ENCODE measurements at places on chromosomes 5 and 9.

GRCh38 chr9:130766021-130766926 lies 68.8 kb upstream of the ABL1 start:
- DNase-seq, result no peak

DNA sequence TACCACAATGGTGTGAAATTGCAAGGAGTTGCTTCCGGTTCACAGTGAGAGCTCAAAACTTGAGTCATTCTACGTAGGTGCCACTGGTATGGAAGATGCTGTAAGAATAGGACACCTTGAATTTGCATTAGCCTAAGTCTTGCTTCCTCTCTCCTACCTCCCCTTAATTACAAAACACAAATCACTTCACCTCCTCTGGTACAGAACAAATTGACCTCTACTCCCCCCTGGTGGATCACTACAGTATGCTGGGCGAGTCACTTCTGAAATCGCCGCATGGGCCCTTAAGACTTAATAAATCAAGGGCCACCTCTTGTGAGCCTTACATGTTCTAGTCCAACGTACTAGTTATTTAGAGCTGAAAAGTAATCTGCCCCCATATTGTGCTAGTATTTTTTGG lies 145.3 kb upstream of the SMARCA2 start:
- DNase-seq, result no peak

DNA sequence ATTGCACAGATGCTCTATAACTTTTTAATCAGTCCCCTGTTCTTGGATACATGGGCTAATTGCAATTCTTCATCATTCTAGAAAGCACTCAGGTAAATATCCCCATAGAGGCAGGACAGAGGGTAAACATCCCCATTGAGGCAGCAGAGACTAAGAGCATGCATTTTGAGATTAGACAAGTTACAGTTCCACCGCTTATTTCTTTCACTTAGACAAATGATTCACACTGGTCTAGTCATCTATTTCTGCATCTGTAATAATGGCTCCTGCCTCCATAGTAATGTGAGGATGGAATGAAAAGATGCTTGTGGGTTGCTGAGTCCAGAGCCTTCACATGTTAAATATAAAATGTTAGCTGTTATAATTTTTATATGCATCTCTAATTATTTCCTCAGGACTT lies 276.9 kb downstream of the ARHGAP26 start:
- DNase-seq, result no peak

- DNase-seq, result no peak
These were observed 86.6 kb upstream of the ANKH start for GRCh38 chr5:14958188-14958587.

DNA sequence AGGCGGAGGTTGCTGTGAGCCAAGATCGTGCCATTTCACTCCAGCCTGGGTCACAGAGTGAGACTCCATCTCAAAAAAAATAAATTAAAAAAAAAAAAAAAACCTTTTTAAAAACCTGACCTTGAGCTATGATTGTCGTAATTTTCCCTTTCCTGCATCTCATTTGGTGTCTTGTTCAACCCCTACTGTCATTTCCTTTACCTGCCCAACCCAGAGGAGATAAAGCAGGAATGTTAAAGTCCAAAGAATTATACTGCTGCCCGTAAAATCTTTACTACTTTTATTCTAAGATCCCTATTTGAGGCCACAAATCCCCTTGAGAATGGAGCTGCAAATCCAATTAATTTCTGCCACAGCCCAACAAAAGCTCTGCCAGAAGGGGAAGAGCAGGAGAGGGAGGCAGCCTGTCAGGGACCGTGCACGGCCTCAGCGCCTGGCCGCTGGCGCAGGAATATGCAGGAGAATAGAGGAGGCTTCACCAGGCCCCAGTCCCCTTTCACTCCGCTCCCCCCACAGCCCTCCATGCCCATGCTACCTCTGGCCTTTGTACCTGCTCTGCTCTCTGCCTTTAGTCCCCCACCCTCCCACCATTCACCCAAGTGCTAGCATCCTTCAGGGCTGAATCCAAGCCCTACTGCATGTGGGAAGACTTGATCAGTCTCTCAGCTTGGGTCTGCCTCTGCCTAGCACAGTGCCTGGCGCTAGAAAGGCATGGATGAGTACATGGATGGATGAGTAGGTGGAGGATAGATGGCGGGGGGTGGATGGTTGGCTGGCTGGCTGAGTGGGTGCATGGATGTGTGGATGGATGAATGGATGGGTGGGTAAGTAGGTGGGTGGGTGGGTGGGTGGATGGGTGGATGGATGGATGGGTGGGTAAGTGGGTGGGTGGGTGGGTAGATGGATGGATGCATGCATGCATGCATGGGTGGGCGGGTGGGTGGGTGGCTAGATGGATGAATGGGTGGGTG lies 99.8 kb upstream of the SARDH start:
- no peak for DNase-seq

DNA sequence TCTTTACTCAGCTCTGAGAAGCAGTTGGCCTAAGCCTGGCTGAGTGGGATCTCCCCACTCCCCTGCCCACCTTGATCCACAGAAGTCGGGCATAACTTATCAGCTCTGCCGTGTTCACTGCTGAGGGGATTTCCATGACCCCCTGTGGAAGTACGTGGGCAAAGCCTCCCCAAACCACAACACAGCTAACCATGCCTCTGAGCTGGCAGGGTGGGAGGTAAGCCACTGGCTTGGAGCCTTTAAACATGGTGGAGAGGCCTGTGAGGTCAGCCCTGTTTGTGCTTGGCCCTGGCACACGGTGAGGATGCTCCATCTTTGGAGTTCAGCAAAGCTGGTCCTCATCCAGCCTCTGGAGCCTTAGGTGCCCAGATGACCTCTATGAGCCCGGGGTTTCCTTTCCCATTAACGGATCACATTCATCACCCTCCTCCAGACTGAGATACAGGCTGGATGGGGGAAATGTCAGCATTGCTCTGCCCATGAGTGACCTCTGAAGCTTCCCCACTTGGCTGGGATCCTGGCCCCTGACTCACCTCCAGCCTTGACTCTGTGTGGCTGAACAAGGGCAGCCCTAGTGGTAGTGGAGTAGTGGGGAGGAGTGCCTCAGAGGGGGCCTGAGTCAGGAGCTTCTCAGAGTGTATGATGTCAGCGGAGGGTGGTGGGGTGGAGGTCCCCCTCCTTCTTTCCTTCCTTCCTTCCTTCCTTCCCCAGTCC lies 6.2 kb downstream of the PDLIM4 start:
- DNase-seq, result peak; percentile 91

GRCh38 chr5:74105126-74105780 lies 479.3 kb downstream of the ARHGEF28 start:
- DNase-seq, result no peak

DNA sequence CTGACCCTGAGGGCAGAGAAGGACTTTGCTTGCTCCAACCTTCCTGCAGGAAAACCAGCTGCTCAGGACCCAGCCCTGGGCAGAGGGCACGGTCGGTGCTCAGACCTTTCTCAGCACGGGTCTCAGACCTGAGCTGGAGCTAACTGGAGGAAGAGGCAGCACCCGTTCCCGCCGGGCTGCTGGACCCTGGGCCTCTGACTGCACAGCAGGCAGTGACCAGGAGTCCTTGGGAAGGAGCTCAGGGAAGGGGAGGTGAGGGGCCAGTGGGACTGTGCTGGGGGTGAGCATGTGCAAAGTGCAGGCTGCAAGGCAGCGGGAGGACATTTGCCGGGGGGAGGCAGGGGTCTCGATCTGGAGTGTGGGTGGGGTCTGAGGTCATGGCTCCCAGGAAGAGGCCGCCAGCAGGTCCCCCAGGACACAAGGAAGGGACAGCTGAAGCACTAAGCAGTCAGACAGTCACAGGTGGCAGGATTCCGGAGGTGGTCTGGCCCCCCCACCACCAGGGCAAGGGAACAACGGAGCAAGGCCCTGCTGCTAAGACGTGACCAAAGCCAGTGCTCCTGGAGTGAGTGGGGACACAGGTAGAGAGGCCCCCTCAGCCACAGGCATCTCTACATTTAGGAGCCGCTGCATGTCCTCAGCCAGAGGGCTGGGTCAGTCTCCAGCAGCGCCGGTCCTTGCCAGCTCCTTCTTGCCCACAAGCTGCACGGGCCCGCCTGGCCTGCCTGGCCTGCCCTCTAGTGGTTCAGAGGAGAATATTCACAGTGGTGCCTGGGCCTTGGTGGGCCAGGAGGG lies 4.8 kb upstream of the DPM2 start:
- no peak for DNase-seq

DNA sequence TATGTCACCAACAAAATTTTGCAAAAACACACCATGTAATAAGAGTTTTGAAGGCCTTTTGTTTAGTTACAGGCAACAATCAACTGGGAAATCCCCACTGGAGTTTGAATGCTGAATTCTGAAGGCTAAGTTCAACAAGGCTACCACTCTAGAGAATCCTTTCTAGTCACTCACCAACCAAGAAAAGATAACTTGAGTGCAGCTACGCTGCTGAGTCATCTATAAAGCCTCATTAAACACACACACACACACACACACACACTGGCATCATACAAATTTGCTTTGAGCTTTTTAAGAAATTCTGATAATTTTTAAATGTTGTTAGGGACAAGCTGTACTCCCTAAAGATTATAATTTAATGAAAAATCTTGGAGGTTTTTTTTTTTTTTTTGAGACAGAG lies 219.6 kb downstream of the DENND1A start:
- DNase-seq, result no peak

- DNase-seq, result no peak
These were observed 117.7 kb downstream of the SNCAIP start for GRCh38 chr5:122429545-122430318.

DNA sequence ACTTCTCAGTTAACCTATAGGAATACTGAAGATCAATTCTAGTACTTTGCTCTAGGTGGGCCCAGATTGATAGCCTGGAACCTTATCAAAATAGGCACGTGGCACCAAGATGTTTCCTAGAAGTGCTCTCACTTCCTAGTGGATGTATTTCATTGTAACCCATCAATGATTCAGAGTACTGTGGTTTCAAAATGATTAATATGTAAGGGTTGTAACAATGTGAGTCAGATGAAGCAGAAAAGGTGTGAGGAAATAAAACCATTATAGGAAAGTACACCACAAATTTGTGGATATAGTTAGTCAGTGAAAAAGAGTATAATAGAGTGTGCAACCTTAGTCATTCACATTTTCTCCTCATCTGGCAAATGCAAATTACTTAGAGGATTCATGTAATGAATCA lies 177.3 kb upstream of the FST start:
- no peak for DNase-seq

- no peak for DNase-seq
These were observed 20.9 kb upstream of the SPINK14 start for GRCh38 chr5:148147415-148147814.

DNA sequence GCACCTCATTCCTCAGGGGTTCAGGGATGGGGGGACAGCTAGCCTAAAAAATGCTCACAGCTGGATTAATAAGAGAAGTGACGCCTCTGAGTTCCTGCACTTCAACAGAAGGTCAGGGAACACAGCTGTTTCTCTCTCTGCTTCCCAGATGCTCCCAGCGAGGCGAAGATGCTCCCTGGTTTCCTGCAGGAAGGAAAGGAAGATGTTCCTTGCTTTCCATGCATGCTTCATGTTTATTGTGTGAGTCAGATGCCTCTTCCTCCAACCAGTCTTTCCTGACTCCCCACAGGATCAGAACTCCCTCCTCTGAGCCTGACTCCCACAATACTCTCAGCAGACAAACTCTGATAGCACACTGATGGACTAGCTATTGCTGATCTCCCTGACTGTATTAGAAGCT lies 71.9 kb downstream of the MFAP3 start:
- no peak for DNase-seq

DNA sequence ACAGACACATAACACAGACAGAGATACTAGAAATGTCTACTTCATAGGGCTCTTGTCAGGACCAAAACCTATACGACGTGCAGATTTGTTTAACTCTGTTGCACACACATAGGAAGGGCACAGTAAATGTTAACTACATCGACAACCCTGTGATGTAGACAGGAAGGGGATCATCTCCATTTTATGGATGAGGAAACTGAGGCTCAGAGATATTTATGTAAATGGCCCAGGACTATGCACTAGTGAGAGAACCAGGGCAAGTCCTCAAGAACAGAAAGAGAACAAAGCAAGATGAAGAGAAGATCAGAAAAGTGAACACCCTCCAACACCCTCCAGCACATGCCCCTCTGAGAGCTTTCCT lies 36.3 kb downstream of the PCDHAC2 start:
- no peak for DNase-seq

GRCh38 chr5:113057557-113057984 lies 81.0 kb downstream of the DCP2 start:
- peak; percentile 79 for DNase-seq

DNA sequence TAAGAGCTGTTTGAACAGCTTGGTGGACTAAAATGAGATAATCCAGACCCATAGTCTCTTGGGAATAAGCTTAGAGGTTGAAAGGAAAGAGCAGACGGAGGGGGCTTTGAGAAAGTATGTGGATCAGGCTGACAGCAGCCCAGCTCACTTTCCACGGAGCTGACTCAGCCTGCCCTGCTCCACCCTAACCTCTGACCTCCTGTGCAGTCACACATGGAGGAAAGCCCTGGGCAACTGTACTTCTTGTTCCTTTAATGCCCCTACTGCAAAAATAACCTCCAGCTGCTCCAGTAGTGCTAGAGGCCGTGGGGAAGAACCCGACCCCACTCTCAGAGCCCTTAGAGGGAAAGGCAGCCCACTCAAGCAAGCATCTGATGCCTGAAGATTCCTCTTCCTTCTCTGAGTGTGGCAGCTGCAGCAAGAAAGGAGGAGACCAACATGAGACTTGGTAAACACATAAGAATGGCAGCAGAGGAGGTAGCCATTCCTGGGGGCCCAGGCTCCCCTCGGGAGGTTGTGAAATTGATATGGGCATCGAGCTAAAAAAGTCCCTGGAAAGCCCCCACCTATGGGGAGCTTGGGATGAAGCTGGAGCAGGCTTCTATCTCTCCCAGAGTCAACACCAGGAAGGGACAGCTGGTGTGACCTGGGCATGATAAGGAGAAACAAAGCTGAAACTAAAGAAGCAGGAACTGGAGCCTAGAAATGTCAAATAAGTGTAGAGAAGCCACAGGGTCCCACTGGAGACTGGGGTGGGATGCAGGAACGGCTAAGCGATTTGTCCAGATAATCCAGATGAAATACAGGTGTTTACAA lies 204.3 kb downstream of the PIK3R1 start:
- DNase-seq, result no peak

- DNase-seq, result no peak
These were observed 3.4 kb downstream of the TLE1 start for GRCh38 chr9:81685763-81686613.

- DNase-seq, result no peak
These were observed 81.2 kb downstream of the ARSB start for GRCh38 chr5:78903861-78904260.

DNA sequence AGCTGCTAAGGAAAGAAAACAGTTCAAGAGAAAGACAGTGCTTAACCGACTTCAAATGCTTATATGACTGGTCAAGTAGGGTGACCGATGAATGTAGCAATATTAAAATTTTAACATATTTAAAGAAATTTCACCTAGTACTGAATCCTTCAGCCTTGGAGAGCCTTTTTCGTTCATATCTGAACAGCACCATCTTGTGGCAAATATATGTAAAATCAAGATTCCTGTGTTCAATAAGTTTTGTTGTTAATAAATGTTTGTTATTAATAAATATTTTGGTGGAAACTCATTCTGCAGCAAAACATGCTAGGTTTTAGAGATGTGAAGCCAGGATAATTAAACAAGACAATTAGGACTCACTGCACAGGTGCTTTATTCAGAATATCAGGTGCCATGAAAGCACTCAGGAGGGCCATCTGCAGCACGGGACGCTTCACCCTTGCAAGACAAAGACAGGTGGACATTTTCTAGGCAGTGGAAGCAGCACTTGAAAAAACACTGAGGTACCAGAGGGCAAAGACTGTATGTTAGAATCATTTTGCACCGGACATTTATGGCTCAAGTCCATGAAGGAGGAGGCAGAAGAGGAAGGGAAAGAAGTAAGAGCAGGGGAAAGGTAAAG lies 15.6 kb downstream of the TICAM2 start:
- DNase-seq, result no peak

GRCh38 chr5:16453609-16454008 lies 12.0 kb downstream of the ZNF622 start:
- no peak for DNase-seq

- no peak for DNase-seq
These were observed 868.7 kb upstream of the DMAC1 start for GRCh38 chr9:8668231-8668630.
